ENCODE measurements at places on chromosomes 3 and 15.

DNA sequence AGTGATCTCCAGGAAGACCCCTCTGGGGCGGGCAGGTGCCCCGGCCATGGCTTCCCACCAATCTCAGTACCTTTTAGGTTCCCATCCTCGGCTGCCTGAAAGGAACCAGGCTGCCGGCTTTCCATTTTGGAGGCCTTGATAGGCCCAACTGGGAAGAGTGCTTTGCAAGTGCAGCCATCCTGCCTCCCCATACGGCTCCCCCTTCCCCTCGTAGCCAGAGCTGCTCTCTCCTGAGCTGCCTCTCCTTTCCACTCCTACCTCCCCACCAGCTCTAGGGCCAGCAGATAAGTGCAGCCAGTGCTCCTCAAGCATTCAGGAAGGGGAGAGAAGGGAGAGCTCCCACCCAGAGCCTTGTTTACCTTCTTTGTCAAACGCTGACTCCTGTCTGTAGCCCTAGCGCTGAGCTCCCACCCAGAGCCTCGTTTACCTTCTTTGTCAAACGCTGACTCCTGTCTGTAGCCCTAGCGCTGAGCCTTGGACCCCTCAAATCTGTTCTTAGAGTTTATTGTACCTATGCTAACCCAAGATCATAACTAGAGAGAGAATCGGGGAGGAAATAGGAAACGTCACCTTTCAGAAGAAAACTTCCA is 133.0 kb downstream of the LRRK1 start:
- DNase-seq = no peak

GRCh38 chr3:45914362-45915058 is 28.2 kb downstream of the CCR9 start:
- no peak for DNase-seq

GRCh38 chr3:36705015-36705414 is 59.3 kb downstream of the DCLK3 start:
- no peak for DNase-seq

DNA sequence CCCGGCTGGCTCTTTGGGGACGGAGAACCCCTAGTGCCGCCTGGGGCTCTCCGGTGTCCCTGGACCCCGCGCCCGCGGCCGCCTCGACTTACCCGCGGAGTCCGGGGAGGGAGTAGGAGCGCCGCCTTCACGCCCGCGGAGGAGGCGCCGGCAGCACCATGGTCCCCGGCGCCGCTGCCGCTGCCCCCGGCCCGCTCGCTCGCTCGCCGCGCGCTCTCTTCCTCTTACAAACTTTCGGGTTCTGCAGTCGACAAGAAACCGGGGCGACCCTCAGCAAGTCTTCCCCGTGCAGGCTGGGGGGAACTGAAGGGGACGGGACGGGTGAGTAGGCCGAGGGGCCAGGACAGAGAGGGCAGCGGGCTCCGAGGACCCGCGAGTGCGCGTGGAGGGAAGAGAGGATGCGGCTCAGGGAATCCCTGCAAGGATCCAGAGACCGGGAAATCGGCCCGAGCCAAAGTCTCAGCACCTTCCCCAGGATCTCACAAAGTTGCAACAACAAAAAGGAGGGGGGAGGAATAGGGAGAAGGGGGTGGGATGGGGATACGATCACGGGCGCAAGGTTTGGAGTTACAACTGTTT is 2.0 kb downstream of the FOXP1 start:
- DNase-seq = no peak

- DNase-seq = no peak
These were observed 6.9 kb downstream of the MITF start for GRCh38 chr3:69746119-69746518.

GRCh38 chr15:66153549-66154415 is 99.8 kb downstream of the MEGF11 start:
- DNase-seq = no peak

- DNase-seq = no peak
These were observed 304.4 kb downstream of the DOCK3 start for GRCh38 chr3:50978991-50979667.

DNA sequence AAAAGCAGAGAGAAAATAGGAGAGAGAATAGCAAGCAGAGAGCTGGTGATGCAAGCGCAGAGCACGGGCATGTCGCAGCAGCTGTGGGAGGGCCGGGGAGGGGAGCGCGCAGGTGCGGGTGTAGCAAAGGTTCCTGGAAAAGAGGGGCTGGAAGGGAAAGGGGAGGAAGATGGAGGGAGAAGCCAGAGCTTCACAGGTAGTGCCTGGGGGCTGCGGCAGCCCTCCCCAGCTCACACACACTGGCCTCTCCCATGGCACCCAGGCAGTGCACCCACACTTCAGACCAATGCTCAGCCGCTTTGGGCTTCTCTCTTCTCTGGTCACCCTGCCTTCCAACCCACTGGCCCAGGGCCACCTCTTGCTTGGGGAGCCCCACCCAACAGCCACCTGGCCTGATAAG is 72.1 kb downstream of the ADAMTS7 start:
- no peak for DNase-seq

DNA sequence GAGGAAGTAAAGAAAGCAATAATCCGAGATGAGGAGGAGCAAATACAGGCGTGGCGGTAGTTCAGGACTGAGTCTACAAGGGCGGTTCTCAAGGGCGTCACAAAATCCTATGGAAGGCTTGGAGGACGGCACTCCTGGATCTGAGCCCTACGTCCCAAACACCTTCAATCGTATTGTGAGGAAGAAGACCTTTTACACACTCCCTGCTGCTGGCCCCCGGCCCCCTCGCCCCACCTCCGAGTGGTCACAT is 747 bp downstream of the PLD1 start:
- DNase-seq = no peak

- no peak for DNase-seq
These were observed 80.8 kb downstream of the GSK3B start for GRCh38 chr3:120013481-120013880.

GRCh38 chr15:89370120-89370977 is 35.7 kb upstream of the POLG start:
- no peak for DNase-seq

DNA sequence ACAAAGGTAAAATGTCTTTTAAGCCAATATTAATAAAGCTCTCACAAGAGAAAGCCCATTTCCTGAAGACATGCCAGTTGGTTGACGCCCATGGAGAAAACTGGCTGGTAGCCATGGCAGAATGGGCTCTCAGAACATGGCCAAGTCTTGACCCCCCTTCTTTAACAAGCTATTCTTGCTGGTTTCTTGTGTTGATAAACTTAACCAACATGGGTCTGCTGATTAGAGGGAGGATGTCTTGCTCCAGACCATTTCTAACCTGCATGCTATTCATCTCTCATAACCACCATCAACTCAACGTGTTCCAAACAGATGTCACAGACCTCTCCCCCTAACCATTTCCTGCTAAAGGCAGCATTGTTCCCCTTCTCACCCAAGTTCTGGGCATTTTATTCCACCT is 25.7 kb downstream of the NTRK3 start:
- no peak for DNase-seq

DNA sequence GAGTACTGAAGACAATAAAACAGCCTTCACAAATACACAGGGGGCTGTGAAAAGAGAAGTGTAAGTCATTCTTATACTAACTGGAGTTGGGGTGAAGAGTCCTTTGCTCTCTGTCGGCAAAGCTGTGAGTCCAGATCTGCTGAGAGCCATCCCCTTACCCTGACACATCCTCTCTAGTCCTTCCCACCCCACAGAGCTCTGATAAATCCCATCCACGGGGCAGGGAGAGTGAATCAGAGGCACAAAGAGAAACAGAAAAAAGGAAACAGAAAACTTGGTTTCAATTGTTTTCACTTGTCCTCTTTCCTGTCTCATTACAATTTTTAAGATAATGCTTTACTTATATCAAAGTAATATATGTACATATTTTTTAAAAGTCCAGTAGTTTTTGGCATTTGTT is 18.2 kb upstream of the ZNF639 start:
- no peak for DNase-seq

DNA sequence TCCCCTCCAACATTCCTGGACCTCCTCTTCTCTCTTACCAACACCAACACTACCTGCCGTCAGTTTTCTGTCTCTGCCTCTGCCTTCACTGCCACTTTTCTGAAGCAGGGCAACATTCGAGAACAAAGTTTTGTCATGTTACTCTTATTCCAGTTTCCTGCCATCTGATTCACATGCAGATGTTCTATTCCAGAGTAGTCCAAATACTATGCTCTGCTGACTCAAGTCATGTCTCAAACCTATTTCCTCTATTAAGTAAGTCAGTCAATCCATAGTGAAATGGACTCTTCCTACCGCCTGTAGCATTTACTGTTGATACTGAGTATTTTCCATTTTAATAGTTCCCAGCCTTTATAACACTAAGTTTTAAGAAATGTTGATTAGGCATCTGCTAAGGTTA is 43.4 kb downstream of the ESYT3 start:
- no peak for DNase-seq

DNA sequence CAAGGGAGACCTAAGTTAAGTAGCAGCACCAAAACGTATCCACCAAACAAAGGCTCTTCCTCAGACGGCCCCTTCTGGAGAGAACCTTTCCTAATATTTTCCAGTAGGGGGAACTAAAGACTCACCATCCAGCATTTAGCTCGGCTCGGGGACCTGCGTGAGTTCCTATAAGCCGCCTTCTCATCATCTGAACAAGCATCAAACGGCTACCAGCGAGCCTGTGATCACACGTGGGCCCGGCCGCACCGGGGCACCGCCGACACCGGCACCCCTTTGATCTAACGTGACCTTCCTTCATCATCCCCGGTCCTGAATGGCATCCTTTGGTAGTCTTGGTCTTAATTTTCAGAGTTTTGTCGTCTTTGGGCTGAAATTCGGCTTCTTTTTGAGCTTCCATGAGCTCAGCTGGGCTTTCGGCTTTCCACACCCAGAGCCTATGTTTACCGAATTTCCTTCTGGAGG is 1.4 kb upstream of the ROBO2 start:
- peak; percentile 39 for DNase-seq

DNA sequence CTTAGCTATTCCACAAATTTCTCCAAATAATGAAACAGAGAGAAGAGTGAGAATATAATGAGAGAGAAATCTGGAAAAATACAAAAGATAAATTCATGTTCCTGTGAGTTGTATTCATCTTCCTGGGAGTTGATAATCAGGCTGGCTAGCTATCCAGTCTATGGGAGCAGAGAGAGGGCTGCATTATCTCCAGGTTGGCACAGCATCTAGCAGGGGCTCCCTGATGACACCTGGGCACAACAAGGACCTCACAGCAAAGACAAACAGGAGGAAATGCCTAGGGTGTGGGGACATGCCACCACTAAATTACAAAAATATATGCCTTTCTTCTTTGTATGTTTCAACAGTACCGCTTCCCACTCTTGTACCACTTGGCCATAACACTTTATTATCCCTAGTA is 1.9 kb downstream of the EHD4 start:
- DNase-seq = no peak

GRCh38 chr3:166283840-166284239 is 446.6 kb upstream of the BCHE start:
- no peak for DNase-seq

GRCh38 chr15:33152502-33153109 is 41.9 kb downstream of the FMN1 start:
- no peak for DNase-seq

GRCh38 chr15:84741121-84741520 is 7.3 kb upstream of the ZNF592 start:
- DNase-seq = no peak

DNA sequence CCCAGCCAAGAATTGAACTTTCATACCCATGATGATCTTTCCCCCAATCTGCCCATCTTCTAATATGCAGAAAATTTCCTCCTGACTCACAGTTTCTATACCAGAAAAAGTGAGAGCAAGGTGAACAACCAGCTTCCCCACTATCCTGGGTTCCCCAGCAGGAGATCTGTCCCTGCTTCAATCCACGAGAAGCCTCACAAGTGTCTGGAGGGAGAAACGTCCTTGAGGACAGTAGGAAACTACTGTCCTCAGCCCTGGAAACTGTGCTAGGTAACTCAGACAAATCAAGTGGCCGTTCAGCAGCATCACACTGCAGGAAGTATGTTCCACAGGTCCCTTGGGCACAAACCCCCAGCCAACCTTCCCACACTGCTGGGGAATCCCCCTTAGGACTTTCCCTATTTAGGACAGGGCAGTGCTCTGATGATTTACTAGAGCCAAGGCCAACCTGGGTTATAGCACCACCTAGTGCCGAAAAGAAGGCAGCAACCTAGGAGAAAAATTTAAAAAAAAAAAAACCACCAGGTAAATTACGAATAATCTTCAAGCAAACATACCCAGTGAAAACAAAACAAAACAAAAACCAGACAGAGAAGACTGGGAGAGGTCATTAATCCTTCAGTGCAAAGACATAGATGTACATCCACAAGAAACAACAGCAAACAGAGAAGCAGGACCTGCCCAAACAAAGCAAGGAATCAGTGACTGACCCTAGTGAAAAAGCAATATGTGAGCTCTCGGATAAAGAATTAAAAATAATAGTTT is 36.0 kb downstream of the MORC1 start:
- no peak for DNase-seq

- DNase-seq = no peak
These were observed at the start of gene PROK2 for GRCh38 chr3:71784914-71785531. Gene PROK2 (minus strand): TSS chr3:71785148. CDS start chr3:71785052, 96 bp downstream.

- no peak for DNase-seq
These were observed 4.2 kb downstream of the HMCES start for GRCh38 chr3:129282727-129283327.
